Activated T-helper 1 cell treated with Interleukin-2 at 50 U/mL for 16 hours (primary cell): ENCODE measurements at places on chromosomes 4 and X.

DNA sequence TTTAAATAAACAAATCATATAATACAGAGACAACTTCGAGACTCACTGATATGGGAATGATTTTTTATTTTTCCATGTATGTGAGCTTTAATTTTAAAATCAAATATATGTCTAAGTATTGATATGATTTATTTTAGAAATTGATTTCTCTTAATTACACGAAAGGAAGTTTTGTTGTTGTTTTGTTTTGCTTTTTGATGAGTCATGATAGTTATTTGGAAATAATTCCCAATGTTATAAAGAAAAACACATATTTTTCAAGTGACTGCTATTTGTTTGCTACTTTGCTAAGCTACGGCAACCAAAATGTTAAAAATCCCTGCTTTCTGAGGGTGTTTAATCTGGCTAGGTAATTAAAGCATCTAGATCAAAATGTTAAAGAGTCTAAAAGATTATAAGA, 2139.4 kb upstream of the TENM3 start:
- DNase-seq = no peak

- no peak for DNase-seq
Measured at GRCh38 chr4:20418861-20419451, 167.3 kb downstream of the SLIT2 start.

DNA sequence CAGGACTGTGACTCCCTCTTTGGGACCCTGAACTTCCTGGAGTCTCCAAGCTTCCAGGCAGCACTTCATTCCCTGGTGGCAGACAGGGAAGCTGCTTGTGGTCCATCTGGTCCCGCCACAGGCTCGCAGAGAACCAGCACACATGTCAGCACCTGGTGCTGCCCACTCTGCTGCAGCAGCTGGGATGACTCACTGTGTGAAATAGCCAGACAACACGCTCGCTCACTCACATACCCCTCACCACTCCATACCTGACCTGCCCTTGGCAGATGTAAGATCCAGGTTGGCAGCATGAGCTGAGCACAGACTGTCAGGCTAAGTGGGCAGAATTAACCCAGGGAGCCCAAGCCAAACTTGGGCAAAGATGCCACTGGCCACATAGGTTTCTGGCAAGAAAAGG, 613.5 kb downstream of the PCDH18 start:
- no peak for DNase-seq

DNA sequence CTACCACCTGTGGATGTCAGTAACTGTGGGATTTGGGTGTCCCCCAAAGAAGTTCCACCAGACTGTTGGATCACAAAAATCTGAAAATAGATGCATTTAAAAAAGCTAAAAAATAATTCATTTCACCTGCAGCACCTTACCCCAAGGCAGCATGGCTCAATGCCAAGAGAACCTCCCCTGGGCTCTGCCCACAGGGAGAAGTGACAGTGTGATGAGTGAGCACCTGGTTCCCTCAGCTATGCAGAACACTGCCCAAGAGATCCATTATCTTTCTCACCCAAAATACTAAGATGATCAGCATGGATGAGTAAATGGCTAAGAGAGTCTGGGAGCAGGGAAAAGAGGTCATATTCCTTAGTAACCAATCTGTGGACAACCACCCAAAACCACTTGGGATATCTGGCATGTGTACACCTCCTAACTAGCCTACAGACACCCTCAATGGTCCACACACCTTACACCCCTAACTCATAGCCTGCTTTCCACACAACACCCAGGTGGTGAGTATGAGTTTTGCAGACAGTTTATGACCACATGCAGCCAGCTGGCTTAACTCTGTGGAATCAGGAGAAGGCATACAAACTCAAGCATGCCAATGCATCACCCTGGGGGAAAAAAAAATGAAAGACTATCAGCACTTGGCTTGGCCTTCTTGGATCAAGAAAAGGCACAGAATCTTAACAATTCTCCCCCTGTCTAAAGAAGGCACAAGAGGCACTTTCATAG, 416.5 kb upstream of the SMIM31 start:
- DNase-seq = no peak

DNA sequence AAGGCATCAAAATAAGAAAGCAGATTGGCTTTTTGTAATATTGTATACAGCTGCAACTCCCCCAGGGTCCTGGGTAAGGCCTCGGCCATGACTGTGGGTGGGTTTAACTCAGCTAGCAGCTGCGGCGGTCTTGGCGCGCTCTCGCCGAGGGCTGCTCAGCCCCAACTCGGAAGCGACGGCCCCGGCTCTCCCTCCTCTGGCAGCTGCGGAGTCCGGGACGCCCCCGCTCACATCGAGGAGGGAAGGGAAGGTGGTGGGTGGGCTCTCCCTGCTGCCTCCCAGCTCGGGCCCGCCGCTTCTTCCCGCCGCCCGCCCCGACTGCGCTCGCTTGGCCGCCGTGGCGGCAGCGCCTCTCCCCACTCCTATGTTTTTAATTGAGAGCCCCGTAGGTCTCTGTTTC, 51.2 kb downstream of the GPR50 start:
- no peak for DNase-seq

- DNase-seq = no peak
Measured at GRCh38 chrX:65745427-65745826, 78.0 kb downstream of the MSN start.

DNA sequence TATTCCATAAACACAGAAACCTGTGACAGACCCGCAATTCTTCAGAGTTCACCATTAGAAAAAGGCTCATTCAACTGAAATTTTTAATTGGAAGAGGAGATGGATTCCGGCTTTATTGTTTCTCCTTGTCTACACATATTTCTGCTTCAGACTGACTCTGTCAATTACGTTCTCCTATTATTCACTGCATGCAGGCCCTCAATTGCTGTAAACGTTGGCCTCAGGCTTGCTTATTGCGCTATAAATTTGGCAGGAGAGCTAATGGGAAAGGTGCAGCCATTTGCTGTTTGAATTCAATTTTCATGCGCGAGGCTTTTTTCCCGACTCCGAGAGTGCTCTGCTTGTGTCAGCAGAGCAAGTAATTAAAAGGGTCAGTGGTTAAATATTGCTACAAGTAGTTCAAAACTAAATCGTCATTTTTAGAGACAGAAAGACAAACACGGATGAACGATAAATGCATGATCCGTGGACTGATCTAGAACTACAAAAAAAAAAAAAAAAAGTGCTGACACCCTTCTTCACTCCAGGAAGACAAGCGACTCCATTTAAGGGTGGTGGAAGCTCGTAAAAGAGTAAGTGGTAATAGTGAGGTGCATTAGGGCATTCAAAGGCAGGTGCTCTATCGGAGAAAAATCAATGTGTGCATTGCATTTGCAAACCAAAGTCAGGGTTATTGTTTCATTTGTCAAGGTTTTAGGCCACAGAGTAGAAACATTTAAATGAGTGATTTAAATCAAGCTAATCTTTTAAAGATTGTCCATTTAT, 841.6 kb upstream of the FRG1 start:
- DNase-seq = no peak

DNA sequence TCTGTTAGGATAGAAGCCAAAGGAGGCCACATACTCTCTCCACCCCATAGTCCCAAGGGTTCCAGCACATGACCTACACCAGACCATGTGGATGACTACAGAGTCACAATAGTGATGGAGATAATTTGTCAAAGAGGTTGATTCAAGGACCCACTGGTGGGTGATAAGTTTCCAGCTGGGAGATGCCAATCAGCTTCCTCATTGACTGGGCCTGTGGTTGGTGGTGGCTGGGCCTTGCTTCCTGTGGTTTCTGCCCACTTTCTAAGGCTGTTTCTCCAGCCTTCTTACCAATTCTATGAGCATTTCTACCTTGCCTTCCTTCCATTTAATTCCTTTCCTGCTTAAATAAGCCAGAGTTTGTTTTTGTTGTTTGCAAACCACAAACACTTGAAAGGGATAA, 95.5 kb upstream of the CPEB2 start:
- DNase-seq = no peak

DNA sequence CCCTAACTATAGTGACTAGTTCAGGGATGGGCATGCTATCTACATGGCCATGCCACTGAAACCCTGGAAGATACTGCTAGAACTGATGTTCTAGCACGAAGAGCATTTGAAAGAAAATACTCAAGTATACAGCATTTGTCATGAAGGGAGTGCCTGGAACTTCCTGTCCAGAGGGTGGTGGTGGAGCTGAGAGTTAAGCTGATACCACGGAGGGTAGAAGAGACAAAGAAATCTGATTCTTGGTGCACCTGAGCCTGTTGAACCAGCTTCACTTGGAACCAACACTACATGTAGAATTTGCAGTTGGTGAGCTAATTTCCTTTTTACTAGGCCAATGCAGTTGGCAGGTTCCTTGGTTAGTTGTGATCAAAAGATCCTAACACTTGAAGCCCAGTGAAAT, 116.4 kb downstream of the CCNG2 start:
- DNase-seq = no peak

GRCh38 chrX:80173261-80173660, 158.7 kb downstream of the TBX22 start:
- DNase-seq = no peak

DNA sequence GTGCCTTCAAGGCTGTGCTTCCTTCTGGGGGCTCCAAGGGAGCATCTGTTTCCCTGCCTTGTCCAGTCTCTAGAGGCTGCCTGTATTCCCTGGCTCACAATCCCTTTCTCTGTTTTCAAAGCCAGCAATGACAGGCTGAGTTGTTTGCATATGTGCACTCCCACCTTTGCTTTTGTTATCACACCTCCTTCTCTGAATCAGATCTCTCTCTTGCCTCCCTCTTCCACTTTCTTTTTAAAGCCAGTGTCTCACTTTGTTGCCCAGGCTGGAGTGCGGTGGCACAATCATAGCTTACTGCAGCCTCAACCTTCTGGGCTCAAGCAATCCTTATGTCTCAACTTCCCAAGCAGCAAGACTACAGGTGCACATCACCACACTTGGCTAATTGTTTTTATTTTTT, 37.1 kb upstream of the LEF1 start:
- DNase-seq = no peak

GRCh38 chrX:6826856-6827255, 291.9 kb upstream of the VCX3A start:
- DNase-seq = no peak

DNA sequence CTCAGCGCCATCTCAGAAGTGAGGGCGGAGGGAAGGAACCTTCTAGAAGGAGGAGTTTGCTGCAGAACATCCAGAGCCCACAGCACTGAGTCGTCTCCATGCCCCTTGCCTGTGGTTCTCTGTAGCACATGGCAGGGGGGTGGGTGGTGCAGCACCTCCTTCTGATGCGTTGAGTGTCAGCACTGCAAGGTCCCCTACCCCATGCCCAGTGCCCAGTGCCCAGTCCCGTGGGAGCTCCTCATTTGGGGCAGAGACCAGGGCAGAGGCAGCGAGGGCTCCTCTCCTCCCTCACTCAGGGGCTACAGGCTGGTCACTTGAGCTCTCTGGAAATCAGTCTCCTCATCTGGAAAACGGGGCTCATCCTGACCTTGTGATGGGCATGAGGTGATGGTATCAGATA, 78.1 kb downstream of the HTRA3 start:
- no peak for DNase-seq

- no peak for DNase-seq
Measured at GRCh38 chr4:139950568-139950967, 203.4 kb downstream of the MAML3 start.

- no peak for DNase-seq
Measured at GRCh38 chr4:110704748-110705439, 82.0 kb upstream of the PITX2 start.
